ENCODE measurements at places on chromosomes 5 and 9.

DNA sequence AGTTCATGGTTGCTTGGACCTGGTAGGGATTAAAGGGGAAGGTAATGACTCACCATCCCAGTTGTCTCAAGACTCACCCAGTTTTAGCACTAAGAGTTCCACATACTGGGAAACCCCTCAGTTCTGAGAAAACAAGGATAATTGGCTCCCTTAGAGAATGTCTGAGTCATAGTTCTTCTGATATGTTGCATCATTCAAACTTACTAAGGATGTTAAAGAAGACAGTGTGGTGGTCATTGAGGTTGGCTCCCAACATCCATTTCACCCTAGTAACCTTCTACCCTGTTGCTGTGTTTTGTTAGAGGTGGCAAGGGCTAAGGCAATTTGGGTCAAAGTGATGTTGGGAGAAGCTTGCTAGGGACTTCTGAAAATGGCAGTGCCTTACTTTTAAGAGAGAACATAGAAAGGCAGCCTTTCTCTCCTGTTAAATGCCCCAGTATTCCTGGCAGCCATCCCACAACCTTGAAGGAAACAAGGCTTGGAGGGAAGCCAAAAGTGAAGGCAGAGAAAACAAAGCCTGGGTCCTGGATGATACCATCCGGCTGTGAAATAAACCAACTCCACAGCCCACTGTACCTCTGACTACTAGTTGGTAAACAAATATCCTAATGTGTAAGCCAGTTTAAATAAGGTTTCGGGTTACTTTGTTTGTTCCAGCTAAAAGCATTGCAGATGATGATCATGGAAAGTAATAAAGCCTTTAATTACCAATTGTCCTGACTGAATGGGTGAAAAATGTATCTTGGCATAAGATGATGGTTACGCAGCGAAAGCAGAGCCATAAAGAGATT lies 80.4 kb upstream of the ADAMTSL1 start:
- DNase-seq: peak; percentile 17

GRCh38 chr5:91928754-91929521 lies 545.8 kb upstream of the ARRDC3 start:
- peak; percentile 5 for DNase-seq

DNA sequence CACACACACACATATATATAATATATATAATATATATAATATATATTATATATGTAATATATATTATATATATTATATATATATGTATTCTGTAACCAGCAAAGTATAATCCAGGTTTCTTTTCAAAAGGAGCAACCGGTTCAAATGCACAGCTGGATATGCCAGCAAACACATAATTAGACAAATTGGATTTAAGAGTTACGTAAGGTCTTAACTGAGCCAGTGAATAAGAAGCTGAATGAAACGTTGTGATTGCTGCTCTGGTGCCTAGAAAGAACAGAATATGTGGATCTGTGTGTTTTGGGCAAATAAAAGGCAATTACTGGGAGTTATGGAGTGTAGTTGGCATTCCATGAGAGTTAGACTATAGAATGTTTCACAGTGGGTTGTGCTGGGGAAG lies 178.1 kb downstream of the SLF1 start:
- DNase-seq: no peak

DNA sequence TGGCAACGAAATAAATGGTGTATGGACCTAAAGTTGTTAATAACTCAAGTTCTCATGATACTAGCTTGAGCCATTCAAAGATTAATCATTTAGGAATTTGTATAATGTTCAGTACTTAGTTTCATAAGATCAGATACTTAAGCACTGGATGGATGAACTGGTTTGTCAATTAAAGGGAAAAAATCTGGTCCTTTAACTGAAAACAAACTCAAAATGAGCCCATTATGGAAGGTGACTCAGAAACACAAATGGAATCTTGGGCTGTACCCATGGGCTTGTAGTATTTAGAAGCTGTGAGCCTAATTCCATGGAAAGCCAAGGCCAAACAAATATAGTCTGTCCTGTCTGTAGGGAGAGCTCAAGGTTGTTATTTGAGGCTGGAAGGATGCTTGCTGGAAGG lies 27.6 kb upstream of the ADRB2 start:
- DNase-seq: no peak

All from hindlimb muscle (tissue), 1 donor.